ENCODE measurements at places on chromosomes 3 and 15. TPM values are rescaled to one million over a fixed set of nuclear protein-coding genes. Genes with fewer than 3 reads are reported as not detected.

DNA sequence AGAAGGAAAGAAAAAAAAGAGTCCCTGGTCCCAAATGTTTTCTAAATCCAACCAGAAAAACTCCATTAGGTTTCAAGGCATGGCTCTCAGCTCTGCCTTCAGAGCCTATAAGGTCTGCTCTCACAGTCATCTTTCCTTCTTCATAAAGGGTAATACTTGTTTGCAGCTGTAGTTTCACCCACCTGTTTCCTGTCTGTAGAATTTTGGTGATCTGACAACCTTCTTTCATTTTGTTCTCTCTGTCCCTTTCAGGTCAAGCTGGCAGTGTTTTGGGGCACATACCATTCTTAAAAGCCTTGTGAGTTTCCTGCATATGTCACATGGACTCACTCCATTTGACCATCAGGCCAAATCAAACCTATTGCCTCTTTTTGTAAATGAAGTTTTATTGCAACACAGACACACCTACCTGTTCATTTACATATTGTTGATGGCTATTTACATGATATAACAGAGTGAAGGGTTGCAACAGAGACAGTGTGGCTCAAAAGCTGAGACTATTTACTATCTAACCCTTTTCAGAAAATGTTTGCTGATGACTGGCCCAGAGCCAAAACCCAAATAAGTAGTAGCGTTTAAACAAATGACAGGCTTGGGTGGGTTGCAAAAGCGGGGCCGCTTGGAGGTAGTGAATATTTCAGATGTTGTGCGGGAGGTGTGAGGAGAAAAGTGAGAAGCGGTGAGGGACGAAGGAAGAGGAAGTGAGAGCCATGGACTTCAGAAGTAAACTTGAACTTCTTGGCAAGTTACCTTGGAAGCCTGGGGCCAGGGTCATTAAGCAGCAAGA, 292.7 kb upstream of the PROK2 start:
- DNase-seq: no peak

- DNase-seq: peak; percentile 66
Observed at GRCh38 chr3:171001957-171002694, 24.4 kb downstream of the SLC2A2 start.

The WWTR1 gene
- 30.3 TPM for total RNA-seq

- DNase-seq: peak; percentile 18
Observed at GRCh38 chr15:77702211-77702957, 69.7 kb upstream of the LINGO1 start.

DNA sequence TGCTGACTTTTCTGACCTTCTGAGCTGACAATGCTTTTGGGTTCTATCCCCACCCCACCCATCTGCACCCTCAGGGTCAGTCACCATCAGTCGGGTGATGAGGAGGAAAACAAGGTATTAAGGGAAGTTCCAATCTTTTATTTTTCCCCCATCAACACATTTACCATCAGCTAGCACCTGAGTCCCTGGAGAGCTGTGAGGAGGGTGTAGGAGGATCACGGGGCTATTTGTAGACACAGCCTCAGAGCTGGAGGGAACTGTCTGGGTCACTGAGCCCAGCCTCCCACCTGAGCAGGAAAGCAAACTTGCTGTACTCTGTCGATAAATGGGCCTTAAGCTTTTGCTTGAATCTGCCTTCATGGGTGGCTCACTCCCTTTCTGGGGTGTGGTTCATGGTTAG, 24.8 kb upstream of the ZFAND6 start:
- DNase-seq: no peak

The ARMC8 gene
- 75.1 TPM for total RNA-seq

GRCh38 chr3:100913870-100914648, 79.2 kb downstream of the ABI3BP start:
- DNase-seq: peak; percentile 4

DNA sequence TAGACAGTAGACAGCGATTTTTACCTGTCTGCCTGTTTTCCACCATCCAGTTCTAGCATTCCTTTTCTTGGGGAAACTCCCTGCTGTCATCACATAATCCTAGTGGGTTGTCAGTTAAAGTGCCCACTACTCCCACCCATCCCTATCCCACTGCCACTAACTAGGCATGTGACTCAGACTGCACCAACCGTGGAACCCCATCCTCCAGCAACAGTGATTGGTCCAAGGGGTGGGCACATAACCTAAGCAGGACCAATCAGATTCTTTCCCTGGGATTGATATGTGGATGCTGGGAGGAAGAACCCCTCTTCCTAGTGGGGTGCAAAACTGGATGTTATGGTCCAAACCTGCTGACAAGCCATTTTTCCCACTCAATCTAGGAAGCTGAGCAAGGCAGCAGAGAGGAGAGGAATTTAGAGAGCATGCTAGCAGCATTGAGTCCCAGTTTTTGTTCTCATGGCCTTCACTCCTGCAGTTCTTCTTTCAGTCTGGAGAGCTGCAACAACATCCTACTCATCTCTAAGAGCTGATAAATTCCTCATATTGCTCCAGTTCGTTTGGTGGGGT, 3.9 kb upstream of the INSYN1 start:
- DNase-seq: no peak

GRCh38 chr15:70261083-70261482, 163.4 kb upstream of the TLE3 start:
- DNase-seq: no peak

GRCh38 chr3:149968216-149968615, 2.5 kb downstream of the PFN2 start:
- DNase-seq: peak; percentile 48

The ASB14 gene
- not detected for total RNA-seq

DNA sequence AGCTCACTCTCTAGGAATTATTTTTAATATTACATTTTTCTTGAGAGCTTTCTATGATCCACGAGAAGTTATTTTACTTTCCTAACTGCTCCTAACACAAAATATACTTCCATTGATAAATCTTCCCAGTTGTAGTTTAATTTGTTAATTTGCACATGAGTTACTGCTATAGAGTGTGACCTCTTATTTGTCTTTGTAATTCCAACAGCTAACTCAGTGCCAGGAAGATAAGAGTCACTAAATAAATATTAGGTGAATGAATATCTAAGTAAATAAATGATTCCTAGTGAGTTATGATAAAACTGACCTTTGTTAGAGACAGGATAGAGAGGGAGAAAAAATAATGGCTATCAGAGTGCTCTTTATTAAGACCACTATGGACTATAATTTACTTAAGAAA, 319.9 kb downstream of the NAALADL2 start:
- peak; percentile 20 for DNase-seq

DNA sequence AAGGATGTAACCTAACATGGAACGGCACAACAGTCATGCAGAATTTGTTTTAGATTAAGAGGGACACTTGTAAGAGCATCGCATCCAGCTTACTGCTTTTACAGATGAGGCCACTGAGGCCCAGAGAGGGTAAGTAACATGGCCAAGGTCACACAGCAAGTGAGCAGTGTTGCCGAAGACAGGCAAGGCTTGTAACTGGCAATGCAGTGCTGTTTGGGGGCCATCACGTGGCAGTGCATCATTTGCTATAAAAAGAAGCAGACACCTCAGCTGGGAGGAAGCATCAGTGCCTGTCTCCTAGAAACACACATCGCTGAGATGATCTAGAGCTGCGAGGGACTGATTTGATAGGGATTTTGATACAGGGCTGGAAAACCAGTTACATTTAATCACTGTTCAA, 108.2 kb upstream of the PROK2 start:
- no peak for DNase-seq

- DNase-seq: no peak
Observed at GRCh38 chr3:5007873-5008272, 28.6 kb downstream of the BHLHE40 start.

The LRTM1 gene
- not detected for total RNA-seq

The MEX3B gene
- 6.7 TPM for total RNA-seq

- DNase-seq: no peak
Observed at GRCh38 chr3:129116482-129116946, 5.1 kb downstream of the RAB43 start.
